ENCODE measurements at places on chromosomes 12 and 14.

DNA sequence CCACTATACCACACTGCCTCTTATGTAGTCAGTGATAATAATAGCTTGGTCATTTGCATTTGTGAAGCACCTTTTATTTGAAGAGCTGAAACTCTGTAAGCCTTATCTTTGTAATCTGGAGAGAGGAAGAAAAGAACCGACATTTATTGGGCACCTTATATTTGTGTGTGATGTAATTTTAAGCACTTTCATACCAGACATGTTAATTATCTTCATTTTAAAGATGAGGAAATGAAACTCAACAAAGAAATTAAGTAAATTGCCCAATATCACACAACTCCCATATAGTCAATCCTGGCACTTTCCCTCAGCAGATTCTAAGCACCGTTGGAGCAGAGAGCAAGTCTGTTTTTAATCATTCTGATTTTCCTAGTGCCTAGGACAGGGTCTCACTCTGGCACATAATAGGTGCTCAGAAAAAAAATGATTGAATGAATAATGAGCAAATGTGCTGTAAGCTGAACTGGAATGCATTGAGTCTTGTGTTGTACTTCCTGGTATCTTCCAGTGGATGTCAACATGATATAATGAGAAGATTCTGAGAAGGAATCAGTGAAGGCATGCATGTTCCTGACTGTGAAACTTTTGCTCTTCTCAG lies 418.9 kb downstream of the ZFP36L1 start:
- no peak for DNase-seq

- peak; percentile 23 for DNase-seq
These were observed 494 bp downstream of the GCH1 start for GRCh38 chr14:54902143-54902520.

DNA sequence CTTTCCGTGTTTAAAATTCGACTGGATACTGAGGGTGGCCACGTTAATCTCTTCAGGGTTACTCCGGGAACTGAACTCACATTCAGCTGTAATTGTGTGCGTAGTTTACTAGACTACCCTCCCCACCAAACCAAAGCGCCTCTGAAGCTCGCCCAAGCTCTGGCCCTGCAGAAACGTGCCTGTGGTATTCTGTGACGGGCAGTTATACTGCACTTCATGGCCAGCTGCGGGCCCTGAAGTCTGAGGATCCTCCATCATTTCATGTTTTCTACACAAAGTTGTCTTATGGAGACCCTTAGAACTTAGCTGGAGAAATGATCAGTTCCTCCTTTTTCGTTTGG lies 688 bp downstream of the ZNF26 start:
- DNase-seq = no peak

- no peak for DNase-seq
These were observed 29.6 kb downstream of the PDZRN4 start for GRCh38 chr12:41217727-41218126.

- no peak for DNase-seq
These were observed 1177.6 kb downstream of the GALC start for GRCh38 chr14:86815341-86815740.

- DNase-seq = no peak
These were observed 42.1 kb upstream of the CTDSP2 start for GRCh38 chr12:57888409-57889157.

GRCh38 chr12:82874945-82875344 lies 188.2 kb downstream of the TMTC2 start:
- DNase-seq = no peak

- no peak for DNase-seq
These were observed 12.3 kb downstream of the IL31 start for GRCh38 chr12:122161682-122162081.

DNA sequence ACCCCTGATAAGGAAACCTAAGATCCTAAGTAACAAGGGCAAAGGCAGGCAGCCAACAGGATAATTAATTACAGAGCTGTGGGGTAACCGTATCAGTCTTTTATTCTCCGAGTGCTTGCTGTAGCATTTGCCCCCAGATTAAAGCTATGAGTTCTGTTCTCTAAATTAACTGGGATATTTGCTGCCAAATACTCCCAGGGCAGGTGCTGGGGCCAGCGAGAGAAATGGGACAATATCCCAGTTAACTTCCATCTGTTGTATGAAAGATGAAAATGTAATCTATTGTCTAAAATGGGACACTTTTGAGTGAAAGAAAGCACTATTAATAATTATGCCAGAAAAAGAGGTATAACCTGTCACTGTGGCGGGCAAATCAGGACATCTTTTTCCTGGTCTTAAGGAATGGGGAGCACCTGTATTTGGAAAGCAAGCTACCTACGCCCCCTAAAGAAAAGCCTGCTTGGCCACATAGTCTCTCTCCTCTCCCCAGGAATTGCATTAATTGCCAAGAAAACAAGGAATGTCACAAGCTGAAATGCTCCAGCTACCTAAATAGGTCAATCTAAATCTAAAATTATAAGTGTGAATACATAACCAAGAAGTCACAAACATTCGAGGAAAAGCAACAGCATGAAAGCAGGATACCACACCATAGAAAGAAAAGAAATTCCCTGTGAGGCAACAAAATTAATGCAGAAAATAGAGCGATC lies 26.7 kb upstream of the CFAP54 start:
- no peak for DNase-seq

DNA sequence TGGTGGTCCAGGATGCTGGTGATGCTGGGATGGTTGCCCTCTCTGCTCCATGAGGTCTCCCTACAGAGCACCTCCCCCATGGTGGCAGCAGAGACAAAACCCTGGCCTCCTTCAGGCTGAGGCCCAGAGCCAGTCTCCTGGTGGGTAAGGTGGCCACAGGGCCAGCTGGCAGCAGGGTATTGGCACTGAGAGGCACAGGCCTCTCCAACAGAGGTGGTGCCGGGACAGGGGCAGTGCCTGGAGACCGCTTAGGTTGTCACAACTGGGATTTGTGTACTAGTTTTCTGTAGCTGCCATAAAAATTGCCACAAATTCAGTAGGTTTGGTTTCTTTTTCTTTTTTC lies 6.1 kb upstream of the MTA1 start:
- DNase-seq = no peak

DNA sequence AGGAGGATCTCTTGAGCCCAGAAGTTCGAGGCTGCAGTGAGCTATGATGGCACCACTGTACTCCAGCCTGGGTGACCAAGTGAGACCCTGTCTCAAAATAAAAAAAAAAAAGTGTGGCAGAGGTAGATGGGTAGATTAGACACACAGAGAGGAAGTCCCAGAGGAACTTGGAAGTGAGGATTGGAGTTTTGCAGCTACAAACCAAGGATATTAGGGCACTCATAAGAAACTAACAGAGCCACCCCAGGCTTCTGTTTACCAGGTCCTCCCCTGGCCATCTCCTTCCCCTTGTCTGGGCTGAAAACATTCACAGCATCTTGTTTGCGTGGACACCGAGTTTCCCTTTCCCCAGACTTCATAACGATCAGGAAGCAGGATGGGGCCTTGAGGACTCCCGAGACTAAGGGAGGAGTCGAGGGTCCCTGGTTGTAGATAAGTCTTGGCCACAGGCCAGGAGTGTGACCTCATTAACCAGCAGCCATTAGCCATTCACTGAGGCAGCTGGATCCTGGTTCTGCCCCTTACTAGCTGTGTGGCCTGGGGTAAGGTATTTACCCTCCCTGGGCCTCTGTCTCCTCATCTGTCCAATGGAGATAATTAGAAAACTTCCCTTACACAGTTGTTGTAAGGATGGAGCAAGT lies 2.1 kb downstream of the MAP1LC3B2 start:
- DNase-seq = no peak

GRCh38 chr12:124741211-124741610 lies 122.5 kb downstream of the SCARB1 start:
- no peak for DNase-seq

Measured in NT2/D1 (cell line).